ENCODE measurements at places on chromosomes 16 and 17.

DNA sequence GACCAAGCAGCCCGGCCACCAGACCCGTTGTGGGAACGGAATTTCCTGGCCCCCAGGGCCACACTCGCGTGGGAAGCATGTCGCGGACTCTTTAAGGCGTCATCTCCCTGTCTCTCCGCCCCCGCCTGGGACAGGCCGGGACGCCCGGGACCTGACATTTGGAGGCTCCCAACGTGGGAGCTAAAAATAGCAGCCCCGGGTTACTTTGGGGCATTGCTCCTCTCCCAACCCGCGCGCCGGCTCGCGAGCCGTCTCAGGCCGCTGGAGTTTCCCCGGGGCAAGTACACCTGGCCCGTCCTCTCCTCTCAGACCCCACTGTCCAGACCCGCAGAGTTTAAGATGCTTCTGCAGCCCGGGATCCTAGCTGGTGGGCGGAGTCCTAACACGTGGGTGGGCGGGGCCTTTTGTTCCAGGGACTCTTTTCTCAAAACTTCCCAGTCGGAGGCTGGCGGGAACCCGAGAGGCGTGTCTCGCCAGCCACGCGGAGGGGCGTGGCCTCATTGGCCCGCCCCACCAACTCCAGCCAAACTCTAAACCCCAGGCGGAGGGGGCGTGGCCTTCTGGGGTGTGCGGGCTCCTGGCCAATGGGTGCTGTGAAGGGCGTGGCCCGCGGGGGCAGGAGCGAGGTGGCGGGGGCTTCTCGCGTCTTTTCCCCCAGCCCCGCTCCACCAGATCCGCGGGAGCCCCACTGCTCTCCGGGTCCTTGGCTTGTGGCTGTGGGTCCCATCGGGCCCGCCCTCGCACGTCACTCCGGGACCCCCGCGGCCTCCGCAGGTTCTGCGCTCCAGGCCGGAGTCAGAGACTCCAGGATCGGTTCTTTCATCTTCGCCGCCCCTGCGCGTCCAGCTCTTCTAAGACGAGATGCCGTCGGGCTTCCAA lies at the start of gene SLC2A4:
Gene SLC2A4, plus strand, starts transcription at position 645 of the 879 bp plus-strand sequence. Its CDS starts 217 bp downstream, at position 862.
- peak; percentile 94 for DNase-seq

- no peak for DNase-seq
Measured at GRCh38 chr16:57190136-57190535, 4.0 kb downstream of the RSPRY1 start.

DNA sequence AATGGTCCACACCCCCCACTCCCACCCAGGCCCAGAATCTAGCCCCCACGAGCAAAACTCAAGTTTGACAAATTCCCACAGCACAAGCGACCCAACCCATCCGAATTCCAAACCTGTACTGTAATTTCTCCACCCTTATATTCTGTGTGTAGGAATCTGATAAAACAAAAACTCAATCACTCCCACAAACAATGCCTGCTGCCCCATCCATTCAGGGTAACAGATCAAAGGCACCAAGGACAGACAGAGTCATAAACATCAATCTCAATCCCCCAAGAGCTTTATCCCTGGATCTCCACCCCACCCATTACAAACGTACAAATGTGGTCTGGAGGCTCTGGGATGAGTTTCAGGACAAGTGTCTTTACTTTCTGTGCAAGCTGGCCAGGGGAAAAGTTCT lies 157.8 kb downstream of the AXIN2 start:
- no peak for DNase-seq

DNA sequence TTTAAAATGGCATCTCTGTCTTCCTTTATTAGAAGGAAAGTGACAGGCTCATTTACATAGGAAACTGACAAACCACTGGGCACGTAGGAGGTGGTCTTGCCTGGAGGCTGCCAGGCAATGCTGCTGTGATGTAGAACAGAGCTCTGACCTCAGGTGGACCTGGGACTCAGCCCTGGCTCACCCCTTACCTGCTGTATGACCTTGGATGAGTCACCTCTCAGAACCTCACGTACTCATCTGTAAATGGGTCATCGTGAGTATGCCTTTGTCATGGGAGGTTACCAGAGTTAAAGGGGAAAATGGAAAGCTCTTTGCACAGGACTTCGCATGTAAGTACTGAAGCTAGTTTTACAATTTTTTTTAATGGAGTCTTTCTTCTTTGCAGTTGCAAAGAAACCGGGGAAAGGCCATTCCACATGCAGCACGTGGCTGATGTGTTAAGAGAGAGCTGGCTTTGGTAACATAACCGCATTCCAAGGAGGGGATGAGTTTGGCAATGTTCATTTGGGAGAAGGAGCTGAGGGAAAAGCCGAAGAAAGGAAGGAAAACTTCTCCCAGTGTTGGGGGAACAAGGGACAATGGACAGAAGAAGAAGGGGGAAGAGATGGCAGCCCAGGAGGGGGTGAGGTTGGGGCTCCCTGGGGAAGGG lies 37.4 kb upstream of the LONP2 start:
- DNase-seq = no peak

- no peak for DNase-seq
Measured at GRCh38 chr16:28062261-28062846, 1.2 kb downstream of the GSG1L start.

- DNase-seq = no peak
Measured at GRCh38 chr16:89552329-89552728, 8.2 kb upstream of the RPL13 start.

DNA sequence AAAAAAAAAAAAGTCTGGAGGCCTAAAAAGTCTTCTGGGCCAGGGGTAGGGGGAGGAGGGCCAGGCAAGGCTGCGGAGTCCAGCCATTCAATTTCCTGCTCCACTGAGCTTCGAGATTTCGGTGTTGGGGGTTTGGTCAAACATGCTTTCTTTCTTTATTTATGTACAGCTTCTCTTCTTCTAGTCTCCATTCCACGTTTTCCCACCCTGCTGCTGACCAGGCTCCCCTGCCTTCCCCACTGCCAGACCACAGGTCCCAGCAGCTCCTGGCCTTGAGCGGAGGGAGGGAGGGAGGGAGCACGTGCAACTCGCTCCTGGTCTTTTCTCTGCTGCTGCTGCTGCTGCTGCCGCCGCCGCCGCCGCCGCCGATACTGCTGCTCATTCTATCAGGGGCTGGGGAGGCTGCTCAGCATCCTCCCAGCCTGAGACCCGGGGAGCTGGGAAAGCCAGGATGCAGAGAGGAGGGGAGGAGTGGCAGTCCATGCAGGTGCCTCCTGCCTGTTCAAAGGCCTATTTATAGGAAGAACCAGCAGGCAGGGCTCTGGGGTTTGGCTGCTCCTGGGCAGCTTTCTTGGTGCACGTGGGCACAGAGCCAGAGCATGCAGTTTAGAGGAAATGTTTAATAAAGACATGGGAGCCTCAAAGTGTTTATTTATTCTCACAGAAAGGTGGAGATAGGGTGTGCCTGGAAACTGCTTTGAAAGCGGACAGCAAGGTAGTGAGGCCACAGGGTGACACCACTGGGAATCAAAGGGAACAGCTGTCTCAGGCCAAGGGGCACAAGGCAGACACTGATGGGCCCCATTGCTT lies 23.4 kb upstream of the ZFHX3 start:
- DNase-seq = no peak

DNA sequence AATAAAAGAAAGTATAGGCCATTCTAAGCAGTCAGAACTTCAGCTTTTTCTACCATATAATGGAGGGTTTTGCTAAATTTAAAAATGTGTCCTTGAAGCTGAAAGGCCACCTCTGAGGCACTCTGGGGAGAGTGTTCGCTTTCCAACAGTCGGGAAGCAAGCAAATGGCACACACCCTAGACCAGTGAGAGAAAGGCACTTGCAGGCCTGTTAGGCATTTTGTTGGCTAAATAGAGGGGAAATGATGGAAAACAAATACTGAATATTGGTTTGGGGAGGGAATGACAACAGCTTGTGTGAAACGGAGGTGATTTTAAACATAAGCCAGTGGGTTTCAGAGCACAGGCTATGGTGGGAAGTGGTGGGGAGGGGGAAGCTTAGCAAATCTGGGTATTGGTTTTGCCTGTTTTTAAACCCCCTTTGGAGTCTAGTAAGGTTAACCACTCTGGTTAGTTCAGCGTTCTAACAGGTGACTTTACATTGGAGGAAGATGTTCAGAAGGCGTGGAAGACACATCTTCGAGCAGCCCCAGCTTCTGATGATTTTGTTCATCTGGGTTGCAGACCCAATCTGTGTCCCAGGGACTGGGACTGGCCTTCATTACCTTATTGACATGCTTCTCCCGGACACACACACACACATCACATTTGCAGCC lies 90.5 kb downstream of the PRKCA start:
- no peak for DNase-seq

DNA sequence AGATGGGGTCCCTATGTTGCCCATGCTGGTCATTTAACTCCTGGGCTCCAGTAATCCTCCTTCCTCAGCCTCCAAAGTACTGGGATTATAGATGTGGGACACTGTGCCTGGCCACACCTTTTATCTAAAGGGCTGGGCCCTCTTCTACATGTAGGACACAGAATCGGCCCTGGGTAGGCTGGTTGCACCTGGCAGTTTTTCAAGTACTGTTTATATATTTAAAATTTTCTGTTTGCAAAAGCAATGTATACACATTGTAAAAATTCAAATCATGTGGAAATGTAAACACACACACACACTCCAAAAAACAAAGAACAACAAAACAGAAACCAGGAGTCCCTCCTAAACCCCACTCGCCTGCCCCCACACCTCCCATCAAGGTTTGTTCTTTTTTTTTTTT lies 28.1 kb upstream of the SIAH1 start:
- DNase-seq = no peak

- DNase-seq = no peak
Measured at GRCh38 chr16:2795395-2796143, 2.7 kb upstream of the PRSS41 start.

GRCh38 chr17:11916091-11916490 lies 81.2 kb downstream of the ZNF18 start:
- DNase-seq = no peak

DNA sequence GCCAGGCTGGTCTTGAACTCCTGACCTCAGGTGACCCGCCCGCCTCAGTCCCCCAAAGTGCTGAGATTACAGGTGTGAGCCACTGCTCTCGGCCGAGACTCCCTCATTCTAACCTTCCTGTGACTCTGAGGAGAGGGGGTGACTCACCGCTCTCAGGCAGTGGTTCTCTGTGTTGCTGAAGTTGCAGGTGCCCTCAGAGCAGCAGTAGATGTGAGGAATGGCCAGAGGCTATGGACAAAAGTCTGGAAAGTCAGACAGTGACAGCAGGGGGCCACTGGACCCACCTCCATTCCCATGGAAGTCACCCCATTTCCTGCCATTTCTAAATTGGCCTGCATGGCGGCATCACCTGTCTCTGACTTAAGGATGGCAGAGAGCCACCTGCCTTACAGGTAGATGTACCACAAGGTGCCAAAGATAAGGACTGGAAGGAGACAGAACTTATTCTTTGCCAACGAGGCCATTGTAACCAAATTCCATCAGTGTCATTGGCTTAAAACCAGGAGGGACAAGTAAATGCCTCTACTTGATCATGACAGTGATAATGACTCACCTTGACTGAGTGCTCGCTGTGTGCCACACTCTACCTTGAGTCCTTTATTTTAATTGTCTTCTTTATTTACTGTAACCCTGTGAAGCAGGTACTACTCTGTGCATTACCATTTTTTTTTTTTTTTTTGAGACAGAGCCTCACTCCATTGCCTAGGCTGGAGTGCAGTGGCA lies 15.3 kb upstream of the CNOT1 start:
- DNase-seq = no peak

- DNase-seq = no peak
Measured at GRCh38 chr16:79128706-79129105, 471.8 kb downstream of the MAF start.

GRCh38 chr17:50196826-50197225 lies 4.6 kb downstream of the COL1A1 start:
- DNase-seq = no peak

DNA sequence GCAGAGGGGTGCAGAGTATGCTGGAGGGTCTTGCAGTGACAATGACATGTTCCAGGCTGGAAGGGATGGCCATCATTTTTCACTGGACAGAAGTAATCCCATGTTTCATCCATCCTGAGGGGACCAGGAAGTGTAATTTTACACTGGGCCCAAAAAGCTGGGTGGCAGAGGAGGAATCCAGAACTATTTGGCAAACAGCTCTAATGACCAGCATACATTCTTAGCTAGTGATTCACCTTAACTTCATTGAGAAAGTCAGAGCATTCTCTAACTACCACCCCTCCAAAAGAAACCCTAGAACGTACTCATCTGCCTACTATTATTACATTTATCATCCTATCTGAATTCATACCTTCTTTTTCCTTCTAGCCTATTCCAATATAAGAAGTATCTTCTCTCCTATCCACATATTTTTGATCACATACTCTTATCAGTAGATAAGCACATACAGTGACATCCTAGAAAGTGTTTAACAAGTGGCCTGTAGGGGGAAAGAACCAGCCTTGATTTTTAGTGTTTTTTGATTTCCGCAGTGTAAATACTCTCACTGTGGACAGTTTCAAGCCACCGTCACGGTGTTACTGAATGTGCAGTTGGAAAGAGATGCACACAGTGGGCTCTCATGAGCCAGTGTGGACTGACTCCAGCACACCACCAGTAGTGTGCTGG lies 118.1 kb downstream of the FTO start:
- no peak for DNase-seq

GRCh38 chr16:19549673-19550072 lies 5.8 kb upstream of the VPS35L start:
- DNase-seq = no peak

GRCh38 chr16:8866118-8866883 lies 2.5 kb downstream of the CARHSP1 start:
- no peak for DNase-seq

DNA sequence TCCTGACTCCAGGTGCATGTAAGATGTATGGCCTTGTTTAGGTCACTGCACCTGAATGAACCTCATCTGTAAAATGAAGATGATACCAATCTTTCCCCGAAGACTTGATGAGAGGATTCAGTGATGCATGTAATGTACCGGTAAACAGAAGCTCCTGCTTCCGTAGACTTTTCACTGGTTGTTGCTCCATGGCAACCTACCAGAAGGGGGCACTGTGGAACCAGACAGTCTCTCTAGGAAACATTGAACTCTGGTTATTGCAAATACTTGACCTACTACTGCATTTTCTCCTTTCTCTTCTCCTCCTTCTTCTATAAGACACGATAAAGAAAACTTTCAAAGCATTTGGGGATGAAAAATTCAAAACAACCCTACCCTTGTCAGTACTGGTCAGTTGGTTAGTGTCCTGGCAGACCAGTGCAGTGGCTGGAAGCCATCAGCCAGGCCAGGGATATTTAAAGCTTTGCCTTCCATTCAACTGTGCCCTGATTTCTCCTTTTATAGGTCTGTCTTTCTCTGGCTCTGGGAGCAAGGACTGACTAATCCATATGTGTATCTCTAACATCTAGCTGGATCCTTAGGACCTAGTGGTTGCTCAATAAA lies 667.4 kb upstream of the SALL1 start:
- DNase-seq = no peak

DNA sequence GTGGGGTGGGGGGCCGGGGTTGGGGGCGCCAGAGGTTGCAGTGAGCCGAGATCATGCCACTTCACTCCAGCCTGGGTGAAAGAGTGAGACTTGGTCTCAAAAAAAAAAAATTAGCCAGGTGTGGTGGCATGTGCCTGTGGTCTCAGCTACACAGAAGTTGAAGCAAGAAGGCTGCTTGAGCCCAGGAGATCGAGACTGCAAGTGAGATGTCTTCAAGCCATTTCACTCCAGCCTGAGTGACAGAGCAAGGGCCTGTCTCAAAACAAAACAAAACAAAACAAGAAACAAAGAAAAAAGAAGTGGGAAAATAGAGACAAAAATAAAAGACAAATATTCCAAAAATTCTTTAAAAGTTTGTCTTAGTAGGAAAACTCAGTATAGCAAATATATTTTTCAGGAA lies 135.1 kb upstream of the CORO6 start:
- DNase-seq = no peak

GRCh38 chr17:49277638-49278037 lies 47.1 kb upstream of the PHOSPHO1 start:
- no peak for DNase-seq
